Hematopoietic multipotent progenitor cell treated with erythropoietin and hydrocortisone succinate and interleukin-3 and kit ligand, for 15 days (in vitro differentiated cells): ENCODE measurements at places on chromosomes 12 and 14.
A peak's percentile ranks its signal among the peaks of the same experiment; 100 is the strongest.

- DNase-seq, result no peak
Observed at GRCh38 chr12:106760184-106760531, 14.3 kb upstream of the RIC8B start.

GRCh38 chr12:128155571-128155970, 111.4 kb upstream of the TMEM132C start:
- no peak for DNase-seq

GRCh38 chr12:131153016-131153415, 199.3 kb downstream of the ADGRD1 start:
- no peak for DNase-seq

DNA sequence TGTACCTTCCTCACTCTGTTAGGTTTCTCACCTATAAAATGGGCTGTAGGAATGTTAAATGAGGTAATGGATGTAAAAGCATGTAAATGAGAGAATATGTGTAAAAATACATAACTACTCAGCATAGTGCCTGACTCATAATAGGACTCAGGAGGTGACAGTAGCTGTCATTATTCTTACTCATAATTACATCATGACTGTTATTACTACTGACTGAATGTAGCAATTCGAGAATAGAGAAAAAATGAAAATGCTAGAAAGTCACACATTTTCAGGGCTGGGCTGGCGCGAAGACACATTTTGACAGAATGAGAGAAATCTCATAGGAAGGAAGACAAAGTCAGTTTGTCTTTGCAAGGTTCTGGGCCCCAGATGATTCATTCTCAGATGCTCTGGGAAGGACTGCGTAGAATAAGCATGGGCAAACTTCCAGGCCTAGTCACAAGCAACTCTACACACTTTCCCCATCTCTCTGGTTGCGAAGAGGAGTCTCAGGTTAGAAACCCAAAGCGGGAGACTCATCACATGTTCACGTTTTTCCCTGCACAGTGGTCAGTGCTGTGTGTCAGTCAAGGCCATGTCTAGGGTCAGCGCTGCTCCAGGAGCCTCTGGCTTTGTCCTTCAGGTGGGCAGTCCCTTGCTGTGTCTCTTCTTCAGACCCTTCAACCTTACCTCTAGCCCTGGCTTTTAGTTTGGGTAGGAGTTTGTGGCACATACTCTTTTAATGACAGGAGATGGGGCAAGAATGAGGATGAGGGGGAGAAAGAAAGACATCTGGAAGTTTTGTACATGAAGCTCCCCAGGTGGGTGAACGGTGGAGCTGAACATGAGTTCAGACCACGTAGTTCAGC, 8.4 kb downstream of the GPRC5A start:
- no peak for DNase-seq

GRCh38 chr12:106670131-106670530, 87.3 kb downstream of the RFX4 start:
- DNase-seq, result no peak

- DNase-seq, result no peak
Observed at GRCh38 chr12:57628280-57629191, 4.5 kb downstream of the B4GALNT1 start.

DNA sequence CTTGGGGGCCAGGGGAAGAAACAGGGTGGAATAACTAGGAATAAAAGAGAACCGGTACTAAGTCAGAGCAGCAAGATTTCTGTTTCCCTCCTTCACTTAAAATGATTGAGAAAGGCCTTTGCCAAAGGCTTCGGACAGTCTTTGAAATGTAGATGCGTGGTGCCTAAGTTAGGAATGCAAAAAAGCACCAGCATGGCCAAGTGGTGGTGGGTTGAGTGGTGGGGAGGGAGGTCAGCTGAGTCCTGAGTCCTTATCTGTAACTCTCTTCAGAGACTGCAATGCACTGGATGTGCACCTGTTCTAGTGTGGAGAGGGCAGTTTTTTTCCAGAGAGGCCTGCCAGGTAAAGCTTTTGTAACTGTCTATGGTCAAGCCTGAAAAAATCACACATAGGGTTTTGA, 919.9 kb downstream of the FSCB start:
- no peak for DNase-seq

DNA sequence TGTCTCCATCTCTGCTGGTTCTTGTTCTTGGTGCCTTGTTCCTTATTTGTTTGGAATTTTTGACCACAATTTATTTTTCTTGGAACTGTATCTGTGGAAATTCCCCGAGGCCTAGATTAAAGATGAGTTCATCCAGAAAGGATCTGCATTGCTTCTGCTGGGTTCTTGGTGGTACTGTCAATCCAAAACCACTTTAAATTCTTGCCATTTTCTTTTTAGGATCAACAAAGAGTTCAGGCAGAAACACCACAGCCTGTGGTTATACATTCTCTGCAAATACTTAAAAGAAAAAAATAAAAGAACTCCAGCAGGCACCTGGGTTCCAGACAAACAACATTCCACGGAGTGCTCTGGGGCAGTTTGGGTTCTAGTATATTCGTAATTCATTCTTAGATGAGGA, 6.0 kb upstream of the VAMP1 start:
- DNase-seq, result no peak

DNA sequence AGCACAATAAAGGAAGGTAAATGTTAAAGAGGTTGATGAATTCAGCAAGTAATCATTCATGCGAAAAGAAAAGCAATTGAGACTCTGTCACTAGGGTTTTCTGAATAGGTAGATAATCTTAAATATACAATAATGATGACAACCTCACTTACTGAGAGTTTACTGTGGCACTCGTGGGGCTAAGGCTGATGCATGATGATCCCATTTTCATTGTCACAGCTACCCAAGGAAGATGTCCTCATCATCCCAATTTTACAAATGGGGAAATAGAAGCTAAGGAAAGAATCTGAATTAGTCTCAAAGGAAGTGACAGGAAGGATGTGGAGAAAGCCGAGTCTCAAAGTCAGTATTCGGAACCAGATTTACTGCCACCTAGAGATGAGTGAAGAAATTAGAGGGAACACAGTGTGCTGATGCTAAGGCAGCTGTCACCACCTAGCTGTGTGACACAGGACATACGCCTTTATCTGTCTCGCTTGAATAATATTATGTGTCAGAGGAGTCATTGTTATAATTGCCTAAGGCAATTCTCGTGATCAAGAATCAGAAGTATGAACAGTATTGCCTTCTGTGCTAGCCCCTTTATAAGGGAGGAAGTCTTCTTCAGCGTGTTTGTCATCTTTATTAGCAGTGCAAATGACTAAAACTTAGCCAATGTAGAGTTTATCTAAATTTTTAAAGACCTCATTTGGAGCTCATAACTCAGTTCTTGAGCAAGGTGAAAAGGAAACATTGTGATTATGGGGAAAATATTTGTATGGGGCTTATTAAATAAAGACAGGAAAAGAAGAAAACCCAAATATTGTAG, 63.2 kb downstream of the ERGIC2 start:
- peak; percentile 11 for DNase-seq

GRCh38 chr14:88030892-88031291, 26.0 kb downstream of the GPR65 start:
- no peak for DNase-seq

- no peak for DNase-seq
Observed at GRCh38 chr12:114674251-114675047, 9.5 kb downstream of the TBX3 start.

DNA sequence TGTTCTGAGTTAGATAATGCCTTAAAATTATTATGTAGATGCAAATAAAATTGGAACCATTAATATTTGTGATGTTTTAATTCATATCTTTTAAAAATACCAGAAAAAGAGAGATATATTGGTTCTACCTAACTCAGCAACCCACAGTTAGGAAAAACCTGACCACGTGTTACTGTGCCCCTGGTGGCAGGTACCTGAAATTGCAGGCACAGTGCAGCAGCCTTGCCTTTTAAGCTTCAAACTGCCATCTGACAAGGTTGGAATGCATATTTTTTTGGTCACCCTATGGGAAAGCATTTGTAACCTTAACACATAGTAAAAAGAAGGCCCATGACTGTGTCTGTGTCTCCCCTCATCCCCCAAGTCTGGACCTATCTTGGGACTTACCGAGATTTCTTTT, 109.4 kb upstream of the NOS1 start:
- peak; percentile 7 for DNase-seq

- DNase-seq, result no peak
Observed at GRCh38 chr12:130557886-130558765, 158.0 kb downstream of the RIMBP2 start.

- peak; percentile 52 for DNase-seq
Observed at GRCh38 chr12:169528-170370, 44.2 kb downstream of the SLC6A12 start.

DNA sequence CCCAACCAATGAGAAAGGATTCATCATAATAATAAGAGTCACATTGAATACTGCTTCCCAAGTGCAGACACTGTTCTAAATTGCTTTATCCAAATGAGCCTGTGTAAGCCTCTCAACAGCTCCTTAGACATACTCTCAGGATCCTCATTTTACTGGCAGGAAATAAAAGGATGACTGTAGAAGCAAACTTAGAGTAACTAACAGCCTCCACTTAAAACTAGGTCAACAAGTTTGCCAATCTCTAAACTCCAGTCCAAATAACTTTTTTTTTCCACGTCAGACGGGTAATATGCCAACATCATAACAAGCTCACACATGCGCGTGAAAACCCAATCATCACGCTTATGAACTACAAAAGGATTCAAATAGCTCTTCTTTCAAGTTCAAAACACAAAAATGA, 15.3 kb upstream of the DPF3 start:
- DNase-seq, result no peak

DNA sequence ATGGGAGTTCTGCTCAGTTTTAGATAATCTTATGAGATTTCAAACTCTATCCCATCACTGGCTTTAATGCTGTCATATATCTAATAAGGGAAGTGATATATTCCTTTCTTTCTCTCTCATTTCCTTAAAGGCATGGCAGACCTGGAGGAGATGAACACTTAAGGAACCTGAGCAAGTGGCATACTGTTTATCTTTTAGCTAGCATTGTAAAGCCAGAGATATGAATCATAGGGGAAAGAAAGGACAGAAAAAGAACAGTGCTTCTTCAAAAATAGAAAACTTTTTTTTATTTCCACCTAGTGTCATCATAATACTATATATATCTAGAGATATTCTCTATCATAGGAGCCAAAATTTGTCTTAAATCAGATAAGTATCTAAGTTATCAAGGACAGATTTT, 68.3 kb upstream of the PSMA6 start:
- DNase-seq, result no peak

GRCh38 chr14:56193347-56193746, 75.1 kb downstream of the PELI2 start:
- no peak for DNase-seq

DNA sequence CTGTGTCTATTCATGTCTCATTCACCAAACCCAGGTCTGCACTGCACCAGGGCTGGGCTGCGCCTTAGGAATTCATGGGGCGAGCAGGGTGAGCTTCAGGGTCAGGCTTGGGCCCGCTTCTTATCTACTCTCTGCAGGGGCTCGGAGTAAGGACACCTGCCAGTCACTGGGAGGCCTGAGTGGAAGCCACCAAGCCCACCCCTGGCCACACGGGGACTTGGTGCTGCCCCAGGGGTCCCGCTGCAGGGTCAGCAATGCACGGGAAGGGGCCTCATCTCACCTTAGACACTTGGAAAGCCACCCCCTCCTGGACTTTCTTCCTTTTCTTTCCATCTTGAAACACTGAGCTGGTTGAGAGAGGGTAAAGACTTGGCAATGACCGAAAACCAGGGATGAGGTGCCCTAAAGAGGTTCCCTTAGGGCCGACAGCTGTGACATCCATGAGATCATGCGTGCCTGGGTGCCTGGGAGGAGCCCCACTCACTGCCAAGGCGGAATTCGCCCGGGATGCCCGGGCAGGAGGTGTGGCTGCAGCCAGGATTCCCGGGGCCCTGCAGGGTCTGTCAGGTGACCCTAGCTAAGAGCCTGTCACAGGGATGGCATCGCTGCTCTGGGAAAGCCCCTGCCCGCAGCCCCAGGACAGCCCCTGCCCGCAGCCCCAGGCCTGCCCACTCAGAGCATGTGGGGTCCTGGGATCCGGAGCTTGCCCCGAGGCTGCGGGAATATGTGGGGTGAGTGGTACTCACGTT, 45.5 kb upstream of the EML1 start:
- DNase-seq, result no peak

DNA sequence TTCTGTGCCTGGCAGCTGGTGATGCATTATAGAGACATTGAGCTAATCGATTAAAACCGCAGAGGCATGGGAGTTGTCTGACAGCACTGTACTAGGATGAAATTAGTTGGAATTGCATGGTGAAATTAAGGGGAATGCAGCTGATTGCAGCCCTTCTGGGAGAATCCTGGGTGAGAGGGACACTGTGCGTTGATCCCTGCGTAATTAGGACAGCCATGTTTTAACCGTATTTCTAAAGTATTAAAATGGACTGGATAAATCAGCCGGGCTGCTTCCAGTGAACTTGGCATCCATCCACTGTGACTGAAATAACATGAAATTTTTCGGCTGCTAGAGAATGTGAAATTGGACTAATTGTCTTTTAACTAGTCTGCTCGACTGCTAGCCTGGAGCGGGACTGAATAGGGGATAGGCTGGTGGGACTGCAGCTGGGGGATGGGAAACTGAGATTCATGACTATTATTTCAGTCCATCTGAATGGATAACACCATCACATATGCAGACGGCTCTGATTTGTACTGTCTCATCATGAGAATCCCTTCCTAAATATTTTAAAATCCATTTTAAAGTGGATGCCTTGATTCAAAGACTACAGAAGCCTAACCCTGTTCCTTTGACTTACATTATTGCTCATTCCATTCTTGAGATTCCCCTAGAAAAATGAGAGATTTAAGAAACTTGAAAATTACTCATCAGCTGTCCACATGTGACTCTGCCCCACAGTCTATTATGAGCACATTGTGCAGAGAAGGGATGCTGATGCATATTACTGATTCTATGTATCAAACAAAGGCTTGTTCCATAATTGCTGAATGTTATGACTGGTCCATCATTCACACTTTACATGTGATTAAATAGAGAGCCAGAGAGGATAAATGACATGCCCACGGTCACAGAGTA, 343.9 kb downstream of the NPAS3 start:
- DNase-seq, result no peak

GRCh38 chr12:72076558-72076915, 137.9 kb downstream of the TPH2 start:
- no peak for DNase-seq

DNA sequence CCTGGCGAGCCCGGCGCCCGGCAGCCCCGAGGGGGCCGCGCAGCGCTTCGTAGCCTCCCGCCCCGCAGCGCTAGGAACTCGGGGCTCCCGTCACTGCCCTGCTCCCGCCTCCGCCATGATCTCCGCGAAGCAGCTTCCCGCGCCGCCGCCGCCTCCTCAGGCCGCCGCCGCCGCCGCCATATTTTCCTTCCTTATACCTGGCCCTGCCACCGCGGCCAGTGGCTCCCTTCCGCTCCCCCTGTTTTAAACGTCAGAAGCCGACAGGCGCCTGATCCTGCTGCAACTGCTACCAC, 286 bp downstream of the PPP4R3A start:
- no peak for DNase-seq

GRCh38 chr14:78232231-78233000, 62.2 kb downstream of the NRXN3 start:
- no peak for DNase-seq

GRCh38 chr14:41298328-41298690, 308.4 kb upstream of the LRFN5 start:
- no peak for DNase-seq

- DNase-seq, result no peak
Observed at GRCh38 chr14:69501423-69501838, 16.9 kb downstream of the PLEKHD1 start.
